ENCODE measurements at places on chromosomes 16 and 17.

DNA sequence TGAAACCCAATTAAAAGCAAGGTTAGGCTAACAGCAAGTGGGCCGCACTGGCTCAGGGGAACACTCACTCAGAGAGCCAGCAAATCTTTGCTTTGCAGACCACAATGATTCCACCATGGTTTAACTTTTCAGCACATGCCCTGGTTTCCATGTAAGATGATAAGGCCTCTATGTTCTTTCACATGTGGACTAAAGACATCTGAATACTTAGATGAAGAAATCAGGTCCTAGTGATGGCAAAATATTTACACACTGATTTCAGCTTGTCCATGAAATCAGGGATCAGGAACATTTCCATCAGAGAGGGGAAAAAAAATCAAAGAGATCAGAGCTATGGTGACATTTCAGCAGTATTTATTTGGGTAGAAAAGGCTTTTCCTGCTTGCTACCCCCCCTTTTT, 258.2 kb upstream of the IRX5 start:
- DNase-seq, result no peak

DNA sequence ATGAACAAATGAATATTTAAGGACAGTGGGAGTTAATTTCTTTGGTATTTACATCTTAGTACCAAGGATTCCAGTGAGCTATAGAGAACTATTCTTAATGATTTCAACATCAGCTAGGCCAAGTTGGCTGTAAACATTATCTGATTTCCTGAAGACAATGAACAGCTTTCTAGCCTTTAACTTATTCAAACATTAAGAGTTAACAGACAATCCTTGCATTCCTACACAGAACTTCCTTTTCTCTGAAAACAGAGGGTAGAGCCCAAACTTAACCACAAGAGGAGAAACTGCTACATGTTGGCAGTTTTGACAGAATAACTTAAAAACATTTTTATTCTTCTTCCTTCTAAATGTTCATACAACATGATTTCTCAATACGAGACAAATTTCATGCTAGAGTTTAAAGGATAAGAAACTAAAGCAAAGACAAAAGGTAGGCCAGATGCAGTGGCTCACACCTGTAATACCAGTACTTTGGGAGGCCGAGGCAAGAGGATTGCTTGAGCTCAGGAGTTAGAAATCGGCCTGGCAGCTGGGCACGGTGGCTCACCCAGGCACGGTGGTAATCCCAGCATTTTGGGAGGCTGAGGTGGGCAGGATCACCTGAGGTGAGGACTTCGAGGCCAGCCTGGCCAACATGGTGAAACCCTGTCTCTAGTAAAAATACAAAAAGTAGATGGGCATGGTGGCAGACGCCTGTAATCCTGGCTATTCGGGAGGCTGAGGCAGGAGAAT, 4.4 kb downstream of the CRLF3 start:
- DNase-seq, result no peak

- no peak for DNase-seq
Measured at GRCh38 chr16:67803894-67804293, 2.5 kb downstream of the RANBP10 start.

DNA sequence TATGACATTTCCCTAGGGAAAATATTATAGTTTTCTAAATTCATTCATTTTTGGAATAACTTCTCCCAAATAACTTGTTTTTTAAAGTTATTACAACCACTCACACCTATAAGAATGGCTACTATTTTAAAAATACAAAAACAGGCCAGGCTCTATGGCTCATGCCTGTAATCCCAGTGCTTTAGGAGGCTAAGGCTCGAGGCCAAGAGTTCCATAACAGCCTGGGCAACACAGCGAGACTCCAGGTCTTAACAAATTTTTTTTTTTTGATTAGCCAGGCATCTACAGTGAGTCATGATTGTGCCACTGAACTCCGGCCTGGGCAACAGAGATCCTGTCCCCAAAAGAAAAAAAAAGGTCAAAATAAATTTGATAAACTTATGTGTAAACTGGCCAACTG, 43.6 kb upstream of the YPEL2 start:
- no peak for DNase-seq

GRCh38 chr16:4611337-4612021, 3.2 kb downstream of the UBALD1 start:
- no peak for DNase-seq

DNA sequence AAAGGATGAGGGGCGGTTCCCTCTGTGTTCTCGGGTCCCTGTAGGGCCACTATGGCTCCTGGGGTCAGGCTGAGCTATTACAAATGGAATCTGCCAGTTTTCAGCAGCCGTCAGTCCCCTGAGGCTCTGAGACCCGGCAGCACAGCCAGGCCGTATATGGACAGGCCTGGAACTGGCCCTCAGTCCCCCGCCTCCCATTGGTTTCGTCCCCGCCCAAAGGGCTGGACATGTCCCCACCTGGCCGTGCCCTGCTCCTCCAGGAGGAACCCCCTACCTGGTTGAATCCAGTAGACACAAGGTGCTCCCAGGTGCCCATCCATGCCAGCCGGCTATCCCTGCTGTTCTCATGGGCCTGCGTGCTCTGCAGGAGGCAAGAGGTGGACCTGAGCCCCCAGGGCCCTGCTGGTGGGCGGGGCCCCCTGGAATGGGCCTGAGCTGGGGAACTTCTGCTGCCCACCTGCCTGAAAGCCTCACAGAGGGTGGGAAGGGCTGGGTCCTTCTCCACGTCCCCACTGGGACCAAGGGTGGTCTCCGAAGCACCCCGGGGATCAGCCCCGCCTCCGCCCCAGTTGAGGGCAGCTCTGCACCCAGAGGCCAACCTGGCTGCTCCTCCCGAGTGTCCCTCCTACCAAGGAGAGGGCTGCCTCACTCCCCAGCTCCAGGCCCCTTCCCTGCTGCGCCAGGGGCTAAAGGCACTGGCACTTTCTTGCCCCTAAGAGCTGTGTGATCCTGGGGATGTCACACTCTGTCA, 16.8 kb downstream of the VASN start:
- DNase-seq, result no peak

GRCh38 chr17:20952183-20952582, 90.6 kb downstream of the USP22 start:
- no peak for DNase-seq

DNA sequence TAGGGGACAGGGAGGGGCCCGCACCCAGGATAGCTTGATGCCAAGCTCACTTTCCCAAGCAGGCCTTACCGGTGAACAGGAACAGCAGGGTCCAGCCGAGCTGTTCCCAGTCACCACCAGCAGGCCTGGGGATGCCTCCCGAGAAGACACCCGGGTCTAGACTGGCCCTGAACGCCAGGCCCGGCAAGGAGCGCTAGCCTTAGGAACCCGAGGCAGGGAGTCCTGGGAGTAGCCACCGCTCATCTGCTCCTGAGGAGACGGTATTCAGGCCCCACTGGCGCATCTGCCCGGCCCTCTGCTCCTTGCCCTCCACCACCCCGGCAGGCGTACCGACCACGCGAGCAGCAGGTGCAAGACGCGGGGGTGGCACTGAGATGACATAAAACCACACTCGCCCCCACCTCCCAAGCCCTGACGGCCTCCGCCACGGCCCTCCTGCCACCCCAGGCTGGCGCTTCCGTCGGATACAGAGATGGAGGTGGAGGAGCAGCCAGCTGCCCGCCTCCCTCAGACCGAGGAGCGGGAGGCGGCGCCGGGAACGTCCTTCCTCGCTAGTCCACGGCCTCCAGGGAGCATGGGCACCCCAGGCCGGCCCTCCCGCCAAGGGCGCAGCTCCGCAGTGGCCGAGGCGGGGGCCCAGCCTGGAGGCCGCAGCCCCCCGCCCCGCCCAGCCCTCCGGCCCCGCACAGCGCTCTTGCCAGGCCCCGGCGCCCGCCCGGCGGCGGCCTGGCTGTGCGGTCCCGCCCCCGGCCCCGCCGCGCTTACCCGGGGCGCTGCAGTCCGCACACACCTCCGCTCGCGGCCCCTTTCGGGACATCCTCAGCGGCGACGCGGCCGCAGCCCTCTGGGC, 661 bp downstream of the GIT1 start:
- DNase-seq, result no peak

DNA sequence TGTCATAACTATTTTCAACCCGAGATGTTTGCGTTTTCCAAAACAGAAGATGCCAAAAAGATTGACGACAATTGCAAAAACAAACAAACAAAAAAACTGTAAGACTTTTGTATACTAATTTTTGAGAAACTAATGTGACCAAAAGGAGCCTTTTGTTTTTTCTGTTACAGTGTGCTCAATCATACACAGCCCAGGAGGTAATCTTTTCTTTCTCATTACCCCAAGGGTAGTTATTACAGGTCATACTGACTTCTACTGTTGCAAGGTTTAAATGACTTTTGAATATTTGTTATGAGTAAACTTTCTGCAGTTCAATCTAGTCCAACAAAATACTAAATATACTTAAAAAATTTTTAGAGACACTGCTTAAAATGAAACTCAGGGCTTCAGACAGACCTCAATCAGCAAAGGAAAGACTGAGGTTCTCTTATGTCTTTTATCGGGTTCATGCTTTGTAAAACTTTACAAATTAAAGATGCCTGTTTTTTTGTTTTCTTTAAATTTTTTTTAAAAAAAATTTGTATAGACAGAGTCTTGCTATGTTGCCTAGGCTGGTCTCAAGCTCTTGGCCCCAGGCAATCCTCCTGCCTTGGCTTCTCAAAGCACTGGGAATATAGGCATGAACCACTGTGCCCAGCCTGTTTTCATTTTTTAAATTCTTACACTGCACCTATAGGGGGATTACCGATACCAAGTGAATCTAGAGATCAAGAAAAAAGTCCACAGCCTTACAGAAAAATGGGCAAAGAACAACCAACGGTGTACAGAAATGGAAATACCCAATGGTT, 47.6 kb downstream of the SPOP start:
- no peak for DNase-seq

GRCh38 chr16:19106625-19107020, 7.1 kb upstream of the ITPRIPL2 start:
- DNase-seq, result no peak

DNA sequence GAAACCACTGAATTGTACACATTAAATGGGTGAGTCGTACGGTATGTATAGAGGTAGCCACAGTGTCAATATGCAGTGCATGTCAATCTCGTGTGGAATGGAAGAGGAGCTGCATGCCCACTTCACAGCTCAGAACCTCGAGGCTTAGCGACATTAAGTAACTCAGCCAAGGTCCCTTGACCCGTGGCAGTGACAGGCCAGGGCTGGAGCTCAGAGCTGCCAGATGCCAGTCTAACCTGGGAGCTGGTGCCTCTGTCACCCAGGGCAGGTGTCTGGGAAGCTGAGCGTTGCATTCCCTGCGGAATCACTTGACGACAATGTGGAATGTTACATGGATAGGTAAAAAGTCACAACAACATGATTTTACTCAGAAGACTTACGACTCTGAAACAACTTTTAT, 298.1 kb downstream of the FOXL1 start:
- no peak for DNase-seq

DNA sequence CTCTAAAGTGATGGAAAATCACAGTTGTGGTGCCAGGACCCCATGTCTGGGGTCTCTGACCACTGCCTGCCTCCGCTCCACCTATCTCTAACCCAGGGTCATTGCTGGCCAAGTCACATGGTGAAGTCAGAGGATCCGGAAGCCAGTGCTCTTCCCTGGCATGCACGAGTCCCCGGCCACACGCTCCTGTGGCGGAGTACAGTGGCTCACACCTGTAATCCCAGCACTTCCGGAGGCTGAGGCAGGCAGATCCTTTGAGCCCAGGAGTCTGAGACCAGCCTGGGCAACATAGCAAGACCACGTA, 21.5 kb upstream of the RBFOX3 start:
- DNase-seq, result no peak

DNA sequence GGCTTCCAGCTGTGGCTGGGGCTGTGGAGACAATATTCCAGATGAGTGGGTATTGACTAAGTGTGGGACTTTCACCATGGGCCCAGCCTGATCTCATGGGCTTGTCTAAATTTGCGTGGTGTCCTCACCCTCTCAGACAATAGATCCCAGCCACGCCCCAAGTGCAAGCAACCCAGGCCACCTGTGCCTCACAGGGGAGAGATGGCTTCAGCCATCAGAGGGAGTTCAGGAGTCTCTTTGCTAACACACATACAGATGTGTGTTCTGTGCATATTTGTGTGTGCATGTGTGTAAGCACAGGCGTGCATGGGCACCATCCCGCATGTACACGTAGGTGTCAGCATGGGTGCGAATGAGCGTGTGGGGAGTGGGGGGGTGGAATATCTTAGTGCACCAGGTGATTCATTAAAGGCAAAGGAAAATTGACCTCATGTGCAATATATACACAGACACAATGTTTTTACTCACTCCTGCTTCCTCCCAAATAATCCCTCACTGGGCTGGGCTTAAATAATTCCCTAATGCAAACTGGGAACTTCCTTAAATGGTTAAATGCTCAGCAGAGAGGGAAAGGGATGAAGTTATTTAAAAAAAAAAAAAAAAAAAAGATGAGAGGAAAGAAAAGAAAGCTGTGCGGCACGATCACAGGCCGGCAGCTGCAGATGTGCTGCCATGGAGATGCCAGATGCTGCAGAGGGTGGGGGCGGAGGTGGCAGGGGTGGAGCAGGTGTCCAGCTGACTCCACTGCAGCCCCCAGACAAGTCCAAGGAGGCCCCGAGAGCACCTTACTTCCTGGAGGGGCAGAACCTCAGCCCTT, 24.0 kb upstream of the CDC42EP4 start:
- DNase-seq, result no peak

- DNase-seq, result no peak
Measured at GRCh38 chr16:46788891-46789474, 40.8 kb upstream of the MYLK3 start.

- no peak for DNase-seq
Measured at GRCh38 chr17:74303305-74303704, 22.7 kb upstream of the KIF19 start.

DNA sequence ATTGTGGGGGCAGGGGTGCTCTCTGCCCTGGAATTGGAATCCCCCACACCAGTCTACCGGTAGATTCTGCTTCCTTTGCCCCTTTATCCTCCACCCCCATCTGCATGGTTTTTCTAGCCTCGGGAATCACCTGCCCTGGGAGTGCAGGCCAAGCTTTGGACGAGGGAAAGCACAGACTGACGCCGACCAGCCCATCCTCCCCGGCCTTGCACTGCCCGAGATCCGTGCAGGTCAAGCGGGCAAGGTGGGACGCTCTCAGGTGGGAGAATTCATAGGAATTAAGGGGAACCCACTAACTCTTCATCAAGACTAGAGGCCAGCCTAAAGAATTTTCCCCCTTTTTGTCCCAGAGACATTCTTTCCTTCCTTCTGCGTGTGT, 9.9 kb upstream of the HOXB13 start:
- DNase-seq, result no peak

GRCh38 chr17:58703137-58703915, 10.9 kb downstream of the RAD51C start:
- no peak for DNase-seq

GRCh38 chr17:28053725-28054124, 11.2 kb downstream of the NLK start:
- no peak for DNase-seq

DNA sequence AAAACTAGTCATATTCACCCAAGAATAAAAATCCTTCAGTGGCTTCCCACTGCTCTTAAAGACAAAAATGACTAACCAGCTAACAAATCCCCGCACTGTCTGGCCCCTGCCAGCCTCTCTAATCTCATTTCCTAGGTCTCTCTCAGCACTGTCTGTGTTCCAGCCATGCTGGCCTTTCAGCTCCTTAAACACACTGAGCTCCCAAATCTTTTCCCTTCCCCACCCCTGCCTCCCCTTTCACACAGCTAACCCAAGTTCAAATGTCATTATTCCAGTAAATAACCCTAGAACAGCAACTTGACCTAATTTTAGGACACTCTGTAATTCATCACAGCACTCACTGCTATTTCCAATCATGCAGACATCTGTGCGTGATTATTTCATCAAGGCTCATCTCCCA, 7.8 kb downstream of the SHCBP1 start:
- DNase-seq, result no peak

- DNase-seq, result no peak
Measured at GRCh38 chr17:67467500-67468455, 90.7 kb downstream of the PITPNC1 start.

Measured in activated CD4-positive, alpha-beta T cell treated with anti-CD3 and anti-CD28 coated beads for 24 hours (primary cell).